ENCODE measurements at places on chromosomes 16 and 17. TPM values are rescaled to one million over a fixed set of nuclear protein-coding genes. Genes with fewer than 3 reads are reported as not detected.

SPATA32 gene
- not detected for total RNA-seq

CPHXL2 gene
- not detected for total RNA-seq

RSAD1 gene
- 20.5 TPM for total RNA-seq

SPN gene
- total RNA-seq: not detected

PRKAR1A gene
- 363 TPM for total RNA-seq

BRIP1 gene
- 11.6 TPM for total RNA-seq

C1QTNF8 gene
- not detected for total RNA-seq

SYNRG gene
- total RNA-seq: 20.8 TPM

All from smooth muscle cell of trachea (primary cell).